ENCODE measurements at places on chromosomes 11 and 22.

GRCh38 chr11:120141768-120142423 is 4.0 kb upstream of the TRIM29 start:
- no peak for DNase-seq

DNA sequence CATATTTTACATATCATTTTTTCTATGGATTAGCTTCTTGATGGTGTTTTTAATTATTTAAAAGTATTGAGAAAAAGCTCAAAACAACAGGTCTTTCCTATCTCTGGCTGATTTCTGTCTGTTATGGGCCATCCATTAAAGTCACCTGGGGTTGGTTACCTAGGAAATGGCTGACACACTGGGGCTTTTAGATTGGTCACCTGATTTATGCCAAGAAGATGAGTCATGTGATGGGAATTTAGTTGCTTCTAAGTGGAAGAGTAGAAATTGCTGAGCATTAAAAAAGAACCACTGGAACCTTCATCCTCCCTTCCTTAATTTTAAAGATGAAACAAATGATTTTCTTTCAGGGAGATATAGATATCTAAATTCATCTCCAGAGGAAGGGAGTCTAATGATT is 48.8 kb upstream of the LARGE1 start:
- no peak for DNase-seq

- peak; percentile 10 for DNase-seq
These were observed 67.9 kb downstream of the KCNQ1 start for GRCh38 chr11:2512431-2513407.

GRCh38 chr11:12411806-12412727 is 34.7 kb downstream of the PARVA start:
- DNase-seq = no peak

DNA sequence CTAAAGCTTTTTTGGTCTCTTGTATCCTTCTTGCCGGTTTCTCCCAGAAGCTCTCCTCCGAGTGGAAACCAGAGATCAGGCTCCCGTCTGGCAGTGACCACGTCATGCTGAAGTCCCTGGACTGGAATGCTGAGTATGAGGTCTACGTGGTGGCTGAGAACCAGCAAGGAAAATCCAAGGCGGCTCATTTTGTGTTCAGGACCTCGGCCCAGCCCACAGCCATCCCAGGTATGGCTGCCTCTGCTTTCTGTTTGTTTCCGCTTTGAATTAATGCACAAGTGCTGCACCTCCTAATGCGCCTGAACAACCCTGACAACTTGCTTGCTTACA is 54.3 kb upstream of the TTC12 start:
- no peak for DNase-seq

GRCh38 chr22:23129149-23129548 is 12.6 kb downstream of the RSPH14 start:
- DNase-seq = no peak

- no peak for DNase-seq
These were observed 18.5 kb downstream of the KRTAP5-5 start for GRCh38 chr11:1647901-1648652.

DNA sequence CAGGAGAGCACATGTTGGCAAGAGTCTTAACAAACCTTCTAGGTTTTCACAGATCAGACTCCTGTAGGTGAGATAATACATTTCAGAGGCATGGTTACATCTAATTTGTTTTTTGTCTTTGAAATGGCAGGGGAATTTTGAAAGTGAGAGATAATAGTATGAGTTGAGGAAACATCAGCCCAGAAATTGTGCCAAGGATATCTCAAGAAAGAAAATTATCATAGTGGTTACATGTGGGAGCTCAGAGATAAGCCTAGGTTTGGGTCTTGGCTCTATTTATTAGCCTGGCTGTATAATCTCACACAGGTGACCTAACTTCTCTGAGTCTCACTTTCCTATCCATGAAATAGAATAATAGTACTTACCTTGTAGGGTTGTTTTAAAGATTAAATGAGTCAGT is 443 bp downstream of the BTBD18 start:
- DNase-seq = no peak

DNA sequence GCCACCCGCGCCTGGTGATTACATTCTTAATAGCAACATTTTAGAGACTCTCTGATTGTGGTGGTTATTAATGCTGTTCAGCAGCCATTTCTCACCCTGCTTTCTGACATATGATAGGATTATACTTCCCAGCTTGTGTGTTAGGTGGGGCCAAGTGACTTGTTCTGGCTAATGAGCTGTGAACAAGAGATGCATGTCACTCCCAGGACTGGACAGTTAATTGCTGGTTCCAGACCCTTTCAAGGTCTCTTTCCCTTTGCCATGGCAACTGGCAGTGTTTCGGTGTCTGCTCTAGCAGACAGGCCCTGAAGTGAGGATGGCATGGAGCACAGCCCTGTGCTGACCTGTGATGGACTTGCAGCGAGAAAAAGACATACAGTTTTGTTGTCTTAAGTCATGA is 8.9 kb upstream of the PTPRJ start:
- no peak for DNase-seq

DNA sequence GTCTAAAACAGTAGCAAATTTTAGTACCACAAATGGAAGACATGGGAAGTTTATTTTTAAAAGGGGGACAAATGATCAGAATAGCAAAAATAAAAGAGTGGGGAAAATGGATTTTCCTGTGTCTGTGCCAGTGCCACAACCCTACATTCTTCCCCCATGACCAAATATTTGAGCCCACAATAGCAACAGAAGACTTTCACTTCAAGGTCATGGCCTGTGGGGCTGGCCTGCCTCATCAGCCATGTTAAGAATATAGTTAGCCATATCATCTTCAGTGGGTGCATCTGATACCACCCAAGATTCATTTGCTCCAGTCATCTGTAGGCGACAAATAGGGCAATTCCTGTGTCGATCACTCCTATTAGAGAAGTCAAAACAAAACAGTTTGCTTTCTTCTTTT is 26.3 kb downstream of the RNF141 start:
- DNase-seq = no peak

DNA sequence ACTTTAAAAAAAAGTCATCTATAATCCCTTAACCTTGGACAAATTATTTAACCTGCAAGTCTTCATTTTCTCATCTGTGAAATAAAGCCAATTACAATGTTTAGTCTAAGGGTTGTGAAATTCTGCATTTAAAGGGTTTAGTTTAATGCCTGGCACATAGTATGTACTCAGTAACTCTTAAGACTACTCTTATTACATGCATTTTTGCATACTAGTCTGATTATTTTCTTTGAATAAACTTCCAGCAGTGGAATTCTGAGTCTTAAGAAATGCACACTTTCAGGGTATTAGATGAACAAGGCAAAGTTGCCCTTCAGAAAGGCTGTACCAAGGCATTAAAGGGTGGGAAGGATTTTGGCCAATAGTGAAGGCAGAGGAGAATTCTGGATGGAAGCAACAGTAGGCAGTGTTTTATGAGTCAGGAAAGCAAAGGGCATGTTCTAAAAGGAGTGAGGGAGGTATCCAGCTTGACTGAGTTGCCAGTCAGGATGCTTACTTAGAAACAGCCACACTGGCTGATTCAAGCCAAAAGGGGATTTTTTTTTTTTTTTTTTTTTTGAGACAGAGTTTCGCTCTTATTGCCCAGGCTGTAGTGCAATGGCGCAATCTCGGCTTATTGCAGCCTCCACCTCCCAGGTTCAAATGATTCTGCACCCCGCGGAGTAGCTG is 50.5 kb downstream of the SWAP70 start:
- no peak for DNase-seq

Measured in CD4-positive, alpha-beta T cell treated with Interleukin-15 for 1 hour (primary cell).